ENCODE measurements at places on chromosomes 7 and 10.

DNA sequence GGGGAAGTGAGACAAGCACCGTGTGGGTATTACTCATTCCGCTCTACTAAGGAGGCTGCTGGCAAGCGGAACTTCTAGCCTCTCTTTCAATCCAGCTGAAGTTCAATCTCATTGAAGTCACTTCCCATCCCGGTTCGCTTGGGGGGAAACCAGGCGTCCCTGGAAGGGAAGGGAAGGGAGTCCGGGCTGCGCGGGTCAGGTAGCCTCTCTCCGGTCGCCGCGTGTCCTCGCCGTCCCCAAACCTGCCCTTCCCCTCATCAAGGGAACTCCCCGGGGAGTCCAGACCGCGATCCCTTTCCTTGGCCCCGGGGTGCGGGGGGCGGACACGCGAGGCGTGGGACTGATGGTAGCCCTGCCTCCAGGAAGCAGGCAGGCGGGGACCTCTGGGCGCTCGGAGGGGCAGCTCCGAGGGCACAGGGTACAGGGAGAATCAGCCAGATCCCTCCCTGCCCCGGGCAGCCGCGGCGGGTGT, 598 bp upstream of the ZEB1 start:
- peak; percentile 59 for DNase-seq

- DNase-seq = no peak
These were observed 24.7 kb downstream of the MKRN1 start for GRCh38 chr7:140454657-140455015.

GRCh38 chr10:76106611-76107010, 675.2 kb downstream of the LRMDA start:
- no peak for DNase-seq

GRCh38 chr7:87414794-87415188, 60.7 kb downstream of the ABCB4 start:
- DNase-seq = no peak

DNA sequence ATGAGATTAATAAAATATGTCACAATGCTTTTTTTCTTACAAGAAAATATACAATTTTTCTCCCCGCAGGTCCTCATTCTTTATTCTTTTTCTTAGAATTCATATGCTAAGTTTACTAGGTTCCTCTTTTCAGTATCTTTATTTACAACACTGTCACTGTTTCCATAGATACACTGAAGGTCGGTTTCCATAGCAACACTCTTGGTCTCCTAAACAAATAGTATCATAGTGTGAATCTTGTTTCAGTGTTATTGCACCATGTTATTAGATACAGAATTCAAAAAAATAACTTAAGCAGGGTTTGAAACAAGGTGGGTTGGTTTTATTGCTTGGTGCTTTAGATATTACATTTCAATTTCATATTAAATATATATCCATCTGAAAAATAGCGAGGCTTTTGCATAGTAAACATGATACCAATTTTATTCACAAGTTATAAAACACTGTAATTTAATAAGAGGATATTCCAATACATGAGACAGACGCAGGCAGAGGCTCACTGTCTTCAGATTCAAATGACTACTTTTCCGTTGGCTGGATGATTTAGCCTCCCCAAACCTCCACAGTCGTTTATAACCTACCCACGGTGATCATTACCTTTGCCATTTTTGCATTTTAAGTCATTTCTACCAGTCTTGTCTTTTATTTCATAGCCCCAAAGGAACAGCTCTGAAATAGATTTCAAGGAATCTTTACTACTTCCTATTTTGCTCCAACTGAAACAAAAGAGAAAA, 88.9 kb upstream of the KLF6 start:
- DNase-seq = no peak

- no peak for DNase-seq
These were observed 441.8 kb downstream of the INHBA start for GRCh38 chr7:41261080-41261479.

GRCh38 chr7:69608049-69608448, 9.8 kb downstream of the AUTS2 start:
- no peak for DNase-seq

DNA sequence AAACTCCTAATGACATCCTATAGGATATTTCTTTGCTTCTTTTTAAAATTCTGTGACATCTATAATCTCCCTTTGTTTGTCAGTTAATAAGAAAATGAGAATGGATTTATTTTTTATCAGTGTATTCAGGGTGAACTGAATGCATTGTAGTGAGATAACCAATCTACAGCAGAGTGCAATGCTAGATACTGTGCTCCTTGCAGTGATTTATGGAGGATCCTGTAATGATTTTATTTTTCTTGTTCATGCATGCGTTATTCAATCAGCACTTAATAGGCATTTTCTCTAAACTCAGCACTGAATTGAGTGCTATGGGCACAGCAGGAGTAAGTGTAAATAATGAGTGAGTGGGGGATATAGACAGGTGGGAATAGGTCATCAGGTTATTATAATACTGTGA, 253.9 kb downstream of the CDK14 start:
- DNase-seq = no peak

DNA sequence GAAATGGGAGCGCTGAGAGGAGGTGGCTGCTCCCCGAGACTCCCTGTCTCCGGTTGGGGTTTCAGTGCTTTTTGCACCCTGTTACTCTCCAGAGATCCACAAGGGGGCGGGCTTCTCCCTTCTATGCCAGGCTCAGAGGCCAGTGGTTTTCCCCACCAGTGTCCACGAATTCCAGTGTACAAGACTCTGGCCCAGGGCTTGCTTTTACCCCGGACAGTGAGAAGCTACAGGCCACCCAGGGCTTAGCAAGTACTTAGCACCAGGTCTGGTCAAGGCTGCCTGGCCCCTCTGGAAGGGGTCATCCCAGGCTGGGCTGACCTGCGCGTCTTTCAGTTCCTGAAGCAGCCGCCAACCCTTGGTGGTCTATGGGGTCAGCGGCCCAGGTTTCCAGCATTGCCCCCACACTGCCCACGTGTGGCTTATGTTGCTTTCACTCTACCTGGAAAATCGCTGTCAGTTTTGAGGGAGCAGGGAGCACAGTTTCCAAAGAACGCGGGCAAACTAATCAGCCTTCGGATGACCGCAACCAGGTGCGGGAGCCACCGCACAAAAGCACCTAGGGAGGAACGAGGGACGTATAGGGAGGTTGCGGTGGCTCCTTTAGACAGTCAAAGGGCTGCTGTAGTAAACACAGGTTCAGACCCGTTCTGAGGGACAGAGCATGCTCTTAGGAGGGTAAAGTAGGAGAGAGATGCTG, 6.8 kb downstream of the CYP26A1 start:
- peak; percentile 53 for DNase-seq

DNA sequence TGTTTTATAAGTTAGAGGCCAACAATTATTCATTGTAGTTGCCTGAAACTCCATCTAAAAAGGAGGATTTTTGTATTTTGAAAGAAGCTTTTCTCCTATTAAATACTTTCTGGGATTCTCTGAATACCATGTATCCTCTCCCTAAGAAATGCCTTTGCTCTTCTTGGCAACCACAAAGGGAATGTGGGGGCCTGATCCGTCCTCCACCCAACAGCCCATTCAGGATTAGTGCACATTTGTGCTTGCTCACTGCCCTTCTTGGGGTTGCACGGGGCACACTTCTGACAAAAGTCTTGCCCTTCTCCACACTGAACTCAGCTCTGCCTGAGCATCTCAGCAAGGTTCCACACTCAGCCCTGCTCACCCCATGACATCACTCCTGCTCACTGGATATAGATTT, 194.2 kb downstream of the SLC25A13 start:
- no peak for DNase-seq

GRCh38 chr10:30467651-30468338, 33.8 kb downstream of the MAP3K8 start:
- DNase-seq = no peak

DNA sequence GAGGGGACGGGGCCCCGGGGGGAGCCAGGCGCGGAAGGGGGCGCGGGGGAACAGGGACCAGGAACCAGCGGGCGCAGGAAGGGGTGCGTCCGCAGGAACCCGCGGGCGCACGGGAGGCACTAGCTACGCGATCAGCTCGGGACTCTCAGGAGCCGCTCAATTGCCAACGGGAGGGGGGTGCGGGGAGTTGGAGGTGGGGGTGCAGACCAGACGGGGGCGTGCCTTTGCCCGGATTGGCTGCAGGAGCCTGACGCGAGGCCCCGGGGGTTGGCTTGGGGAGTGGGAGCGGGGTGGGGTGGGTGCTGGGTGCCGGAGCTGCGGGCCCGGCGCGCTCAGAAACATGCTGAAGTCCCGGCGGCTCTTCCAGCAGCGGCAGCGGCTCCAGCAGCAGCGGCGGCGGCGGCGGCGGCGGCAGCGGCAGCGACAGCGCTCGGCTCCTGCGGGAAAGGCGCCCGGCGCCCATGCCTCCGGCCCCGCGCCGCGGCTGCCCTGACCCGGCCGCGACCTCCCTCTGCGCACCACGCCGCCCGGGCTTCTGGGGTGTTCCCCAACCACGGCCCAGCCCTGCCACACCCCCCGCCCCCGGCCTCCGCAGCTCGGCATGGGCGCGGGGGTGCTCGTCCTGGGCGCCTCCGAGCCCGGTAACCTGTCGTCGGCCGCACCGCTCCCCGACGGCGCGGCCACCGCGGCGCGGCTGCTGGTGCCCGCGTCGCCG, at the start of gene ADRB1:
Gene ADRB1 (plus strand): TSS at position 335 of the 715 bp plus-strand sequence. CDS start 267 bp downstream, at position 602.
- peak; percentile 19 for DNase-seq

- no peak for DNase-seq
These were observed 40.6 kb upstream of the ADD3 start for GRCh38 chr10:109966961-109967738.

GRCh38 chr10:95761939-95762492, 6.1 kb downstream of the ENTPD1 start:
- DNase-seq = no peak

GRCh38 chr7:140485500-140486265, 6.4 kb upstream of the MKRN1 start:
- no peak for DNase-seq

- DNase-seq = no peak
These were observed 1.2 kb upstream of the C10orf143 start for GRCh38 chr10:130111852-130112180.

DNA sequence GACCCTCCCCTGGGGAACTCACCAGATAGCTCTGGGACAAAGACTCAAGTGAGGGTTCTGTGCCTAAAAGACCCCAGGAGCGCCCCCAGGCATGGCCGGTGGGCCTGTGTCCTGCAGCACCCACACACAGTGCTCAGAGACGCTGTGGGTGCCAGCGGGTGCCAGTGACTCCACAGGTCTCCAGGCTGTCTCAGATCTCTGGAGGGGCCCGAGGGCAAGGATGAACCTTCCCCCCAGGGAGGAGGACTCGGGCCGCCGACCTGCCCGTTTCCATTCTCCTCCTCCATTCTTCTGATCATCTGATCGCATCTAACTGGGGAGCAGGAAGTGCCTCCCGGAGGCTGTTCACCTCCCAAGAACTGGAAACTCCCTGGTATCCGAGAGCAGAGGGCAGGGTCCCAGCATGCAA, 980 bp downstream of the ADAM8 start:
- peak; percentile 42 for DNase-seq

DNA sequence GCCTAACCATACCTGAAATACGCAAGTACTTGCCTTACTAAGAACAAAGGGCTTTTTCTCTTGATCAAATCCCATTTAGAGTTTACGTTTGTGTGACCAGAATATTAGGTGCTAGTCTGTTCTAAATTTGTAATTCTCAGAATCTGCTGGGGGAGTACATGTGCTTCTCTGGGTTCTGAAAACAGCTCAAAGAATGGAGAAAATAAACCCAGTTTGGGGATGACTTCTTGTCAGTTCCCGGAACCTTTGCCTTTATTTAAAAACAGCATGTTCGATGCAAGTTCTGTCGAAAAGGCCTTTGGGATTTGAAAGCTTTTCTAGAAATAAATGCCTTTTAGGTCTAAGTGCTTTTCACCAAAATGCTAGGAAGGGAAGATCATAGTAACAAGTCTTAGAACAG, 147.0 kb downstream of the ARID5B start:
- DNase-seq = no peak

GRCh38 chr10:36168777-36169176, 526.7 kb upstream of the FZD8 start:
- DNase-seq = no peak

All from activated naive CD4-positive, alpha-beta T cell treated with anti-CD3 and anti-CD28 coated beads, Interleukin-2, amount 50 U/mL, for 16 hours (primary cell).